NT2/D1 (cell line): ENCODE measurements at places on chromosomes 12 and 14.

DNA sequence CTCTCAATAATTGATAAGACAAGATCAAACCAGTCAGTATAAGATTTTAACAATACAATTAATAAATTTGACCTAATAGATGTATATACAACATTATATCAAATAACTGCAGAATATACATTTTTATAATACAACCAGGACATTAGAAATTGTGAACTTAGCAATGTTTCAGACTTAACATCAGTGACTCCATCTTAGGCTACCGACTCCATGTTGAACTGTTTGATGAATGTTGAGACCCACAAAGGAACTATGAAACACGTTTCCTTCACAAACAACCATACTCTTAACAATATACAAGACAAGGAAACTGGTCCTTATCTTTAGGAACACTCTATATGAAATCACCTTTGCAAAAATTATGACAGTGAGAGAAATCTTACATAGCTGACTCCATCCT, 13.9 kb upstream of the LALBA start:
- DNase-seq, result no peak

DNA sequence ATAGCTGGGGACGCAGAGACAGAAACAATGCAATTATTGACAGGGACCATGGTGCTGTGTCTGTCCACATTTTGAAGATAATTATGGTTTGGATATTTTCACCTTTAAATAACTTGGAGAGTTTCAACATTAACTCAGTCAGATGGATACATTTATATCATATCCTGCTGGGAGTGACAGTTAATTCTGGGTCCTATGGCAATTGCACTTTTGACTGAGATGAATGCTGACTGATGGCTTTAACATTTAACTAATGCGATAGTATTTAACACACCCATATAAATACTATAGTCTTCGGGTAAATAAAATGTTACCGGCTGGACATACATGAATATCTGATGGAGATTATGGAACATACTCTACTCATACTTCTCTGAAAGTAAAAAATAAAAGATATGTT, 118.3 kb downstream of the LRRK2 start:
- no peak for DNase-seq

GRCh38 chr12:130456375-130457199, 118.9 kb downstream of the PIWIL1 start:
- no peak for DNase-seq

DNA sequence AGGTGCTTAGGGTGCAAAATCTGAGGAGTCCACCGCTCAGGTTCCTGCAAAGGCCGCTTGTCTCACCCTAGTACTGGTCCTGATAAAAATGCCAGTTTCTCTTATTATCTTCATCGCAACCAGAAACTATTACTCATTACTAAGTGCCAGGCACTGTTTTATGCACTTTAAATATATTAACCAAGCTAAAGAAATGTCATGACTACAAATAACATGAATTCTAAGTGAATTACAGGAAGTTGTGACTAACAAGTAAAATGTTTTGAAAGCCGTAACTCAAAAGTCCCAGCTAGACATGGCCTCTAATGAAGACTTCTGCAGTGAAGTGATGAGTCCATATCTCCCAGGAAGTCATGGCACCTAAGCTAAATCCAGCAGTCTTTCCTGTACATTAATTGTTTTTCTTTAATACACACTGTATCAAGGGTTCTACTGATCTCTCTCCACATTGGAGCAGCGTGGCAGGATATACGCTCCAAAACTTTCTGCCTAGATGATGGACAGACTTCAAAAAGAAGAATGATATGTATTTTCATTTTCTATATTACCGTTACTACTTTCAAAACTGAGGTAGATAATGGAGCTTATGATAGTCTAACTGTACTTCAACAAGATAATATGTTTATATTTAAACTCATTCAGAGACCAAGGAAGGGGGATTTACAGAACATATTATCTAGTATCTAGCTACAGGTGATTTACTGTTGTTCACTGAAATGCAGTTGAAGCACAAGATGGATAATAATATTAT, 117.3 kb upstream of the ARID2 start:
- no peak for DNase-seq

GRCh38 chr14:51188566-51189185, 51.4 kb upstream of the TMX1 start:
- DNase-seq, result no peak
